ENCODE measurements at places on chromosomes 6 and 20. TPM values are rescaled to one million over a fixed set of nuclear protein-coding genes. Genes with fewer than 3 reads are reported as not detected.

- DNase-seq: no peak
These were observed 129.5 kb downstream of the FOXC1 start for GRCh38 chr6:1739220-1739619.

- DNase-seq: no peak
These were observed 263.4 kb downstream of the ARHGAP18 start for GRCh38 chr6:129446272-129447197.

DNA sequence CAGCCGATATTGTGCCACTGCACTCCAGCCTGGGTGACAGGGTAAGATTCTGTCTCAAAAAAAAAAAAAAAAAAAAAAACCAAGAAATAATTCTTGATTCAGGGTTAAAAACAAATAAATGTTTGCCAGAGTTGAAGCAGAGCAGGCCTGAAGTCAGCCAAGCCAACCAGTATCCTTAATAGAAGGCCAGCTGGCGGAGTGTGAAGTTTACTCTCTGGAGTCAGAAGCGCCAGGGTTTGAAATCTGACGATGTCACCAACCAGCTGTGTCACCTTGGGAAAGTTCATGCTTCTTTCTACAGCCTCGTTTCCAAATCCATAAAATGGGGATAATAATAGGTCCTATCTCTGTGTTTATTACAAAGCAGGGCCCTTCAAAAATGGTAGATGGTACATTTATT is 73.0 kb upstream of the ENPP5 start:
- DNase-seq: no peak

The SLC13A3 gene
- 3.1 TPM for polyA plus RNA-seq

DNA sequence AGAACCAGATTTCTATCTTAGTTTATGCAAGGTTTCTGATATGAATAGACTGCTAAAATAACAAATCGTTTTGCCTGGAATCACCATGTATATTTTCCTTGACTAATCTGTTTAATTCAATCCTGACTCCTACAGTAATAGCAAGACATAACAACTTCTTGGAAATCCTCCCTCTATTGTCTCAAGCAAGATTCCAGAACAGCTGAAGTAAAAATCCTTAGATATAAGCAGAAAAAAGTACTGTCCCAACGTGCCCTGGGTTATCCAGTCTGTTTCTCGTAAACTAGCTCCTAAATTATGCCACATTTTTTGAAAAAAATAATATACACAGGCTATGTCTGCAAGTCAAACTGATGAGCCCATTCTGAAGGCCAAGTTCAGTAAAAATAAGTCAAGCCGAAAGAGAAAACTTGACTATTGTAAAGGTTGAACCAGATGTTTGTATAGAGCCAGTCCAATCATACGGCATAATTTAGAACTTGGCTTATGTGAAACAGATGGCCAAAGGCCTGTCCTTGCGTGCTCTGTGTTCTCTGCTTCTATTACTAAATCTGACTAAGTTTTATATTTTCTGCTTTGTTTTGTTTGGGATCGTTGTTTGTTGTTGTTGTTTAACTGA is 341.6 kb upstream of the NRSN1 start:
- peak; percentile 21 for DNase-seq

- no peak for DNase-seq
These were observed 36.3 kb upstream of the ADGRG6 start for GRCh38 chr6:142265476-142265875.

GRCh38 chr6:11362564-11362963 is 130.1 kb upstream of the NEDD9 start:
- no peak for DNase-seq

DNA sequence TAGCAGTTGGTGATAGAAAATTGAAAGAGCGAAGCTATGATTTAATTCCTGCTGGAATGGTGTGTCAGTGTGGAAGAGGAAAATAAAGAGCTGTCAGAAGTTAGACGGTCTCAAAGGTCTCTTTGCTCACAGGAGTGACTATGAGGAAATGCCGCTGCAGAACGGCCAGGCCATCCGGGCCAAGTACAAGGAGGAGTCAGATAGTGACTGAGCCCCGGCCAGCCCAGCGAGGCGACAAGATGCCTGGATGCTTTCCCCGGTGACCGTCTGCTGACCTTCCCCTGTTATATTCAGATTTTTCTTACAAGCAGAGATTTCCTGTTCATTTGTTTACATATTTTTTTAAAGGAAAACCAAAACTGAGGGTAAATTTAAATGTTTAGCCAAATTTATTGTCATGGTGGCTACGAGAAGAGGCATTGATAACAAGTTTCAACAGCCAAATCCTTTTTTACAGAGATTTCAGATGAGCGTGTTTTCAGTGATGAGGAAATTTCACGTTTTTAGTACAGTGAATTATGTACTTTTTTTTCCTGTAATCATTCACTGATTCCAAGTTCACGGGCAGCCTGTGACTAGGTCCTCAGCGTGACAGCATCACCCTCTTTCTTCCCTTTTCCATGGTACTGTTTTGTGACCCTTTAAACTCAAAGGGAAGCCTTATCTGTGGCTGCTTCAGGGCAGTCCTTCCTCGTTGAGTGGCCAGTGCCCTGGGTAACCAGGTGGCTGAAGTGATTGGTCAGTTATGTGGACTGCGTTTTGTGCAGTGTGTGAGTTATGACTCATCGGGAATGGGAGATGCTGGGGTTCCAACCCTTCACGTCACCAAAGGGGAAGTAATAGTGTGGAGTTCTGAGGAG is 12.6 kb downstream of the DYNLT1 start:
- DNase-seq: peak; percentile 60

DNA sequence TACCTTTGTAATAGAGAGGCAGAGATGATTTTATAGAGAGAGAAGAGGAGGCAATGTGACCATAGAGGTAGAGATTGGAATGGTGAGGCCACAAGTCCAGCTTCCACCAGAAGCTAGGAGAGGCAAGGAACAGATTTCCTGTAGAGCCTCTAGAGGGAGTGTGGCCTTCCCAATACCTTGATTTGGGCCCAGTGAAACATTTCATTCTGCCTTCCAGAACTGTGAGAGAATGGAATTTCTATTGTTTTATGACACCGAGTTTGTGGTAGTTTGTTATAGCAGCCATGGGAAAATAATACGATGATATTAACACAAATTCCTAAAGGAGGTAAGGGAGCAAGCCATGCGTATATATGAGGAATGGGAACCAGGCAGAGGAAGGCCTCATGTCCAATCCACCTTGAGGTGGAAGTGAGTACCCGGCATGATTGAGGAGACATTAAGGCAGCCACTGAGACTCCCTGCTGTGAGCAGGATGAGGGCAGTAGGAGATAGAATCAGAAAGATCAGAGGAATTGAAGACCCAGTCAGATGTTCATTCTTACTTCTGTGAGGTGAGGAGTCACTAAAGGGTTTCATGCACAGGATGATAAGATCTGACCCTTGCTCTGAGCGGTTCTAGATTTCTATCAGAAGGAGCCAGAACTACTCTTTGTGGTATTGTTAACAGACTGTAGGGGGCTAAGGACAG is 636.3 kb upstream of the IMPG1 start:
- no peak for DNase-seq

- peak; percentile 75 for DNase-seq
These were observed 12.9 kb downstream of the PARD6B start for GRCh38 chr20:50744143-50744792.

DNA sequence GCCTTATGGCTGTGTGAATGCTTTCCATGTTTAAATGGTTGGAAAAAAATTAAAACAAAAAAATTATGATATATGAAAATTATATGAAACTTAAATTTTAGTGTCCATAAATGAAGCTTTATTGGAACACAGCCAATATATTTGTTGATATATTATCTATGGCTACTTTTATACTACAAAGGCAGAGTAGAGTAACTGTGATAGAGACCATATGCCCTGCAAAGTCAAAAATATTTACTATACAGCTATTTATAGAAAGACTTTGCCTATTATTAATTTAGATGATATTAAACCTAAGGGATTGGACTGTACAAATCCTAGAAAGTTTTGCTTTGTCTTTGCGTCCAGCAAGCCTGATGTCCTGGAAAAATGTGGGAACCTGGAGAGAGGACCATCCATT is 518.3 kb upstream of the JAG1 start:
- no peak for DNase-seq

GRCh38 chr6:77456531-77457248 is 6.6 kb downstream of the HTR1B start:
- DNase-seq: no peak

DNA sequence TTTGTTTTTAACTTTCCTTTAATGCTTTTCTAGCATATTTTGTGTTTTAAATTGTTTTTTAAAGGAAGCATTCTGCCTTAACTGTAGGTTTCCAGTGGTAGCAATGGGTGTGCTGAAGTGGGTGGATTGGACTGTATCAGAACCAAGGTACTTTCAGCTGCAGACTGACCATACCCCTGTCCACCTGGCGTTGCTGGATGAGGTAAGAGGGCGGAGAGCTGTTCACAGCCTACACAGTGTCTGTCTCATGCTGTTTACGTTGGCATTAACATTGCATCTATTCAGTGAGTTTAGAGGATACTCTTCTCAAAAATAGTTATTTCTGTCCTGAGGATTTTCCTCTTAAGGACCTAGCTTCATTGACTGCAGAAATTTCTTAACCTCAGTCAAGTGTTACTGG is 11.9 kb downstream of the NELFCD start:
- DNase-seq: no peak

- no peak for DNase-seq
These were observed 215.9 kb upstream of the TCF21 start for GRCh38 chr6:133673056-133673455.

- no peak for DNase-seq
These were observed 123.6 kb downstream of the LCA5 start for GRCh38 chr6:79413562-79414002.

The COL12A1 gene
- 256 TPM for polyA plus RNA-seq

DNA sequence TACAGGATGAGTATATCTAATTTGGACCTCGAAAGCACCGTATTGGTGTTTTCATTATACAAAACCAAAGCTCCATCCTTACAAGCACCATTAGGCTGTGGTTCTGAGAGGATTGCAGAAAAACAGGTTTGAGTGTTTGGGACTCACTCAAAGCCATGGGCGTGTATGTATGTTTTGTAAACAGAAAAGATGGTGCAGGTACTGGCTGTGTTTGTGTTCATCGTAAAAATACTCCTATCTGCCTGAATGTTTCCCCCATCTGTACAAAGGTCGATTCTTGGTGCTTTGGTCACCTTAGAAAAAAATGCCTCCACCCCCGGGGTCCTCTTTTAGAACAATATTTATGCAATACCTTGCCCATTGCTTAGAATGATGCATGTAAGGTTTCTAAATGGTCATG is 286.6 kb downstream of the TSHZ2 start:
- no peak for DNase-seq

The SNAI1 gene
- 11.9 TPM for polyA plus RNA-seq

GRCh38 chr6:138493413-138493812 is 5.9 kb downstream of the NHSL1 start:
- peak; percentile 63 for DNase-seq

DNA sequence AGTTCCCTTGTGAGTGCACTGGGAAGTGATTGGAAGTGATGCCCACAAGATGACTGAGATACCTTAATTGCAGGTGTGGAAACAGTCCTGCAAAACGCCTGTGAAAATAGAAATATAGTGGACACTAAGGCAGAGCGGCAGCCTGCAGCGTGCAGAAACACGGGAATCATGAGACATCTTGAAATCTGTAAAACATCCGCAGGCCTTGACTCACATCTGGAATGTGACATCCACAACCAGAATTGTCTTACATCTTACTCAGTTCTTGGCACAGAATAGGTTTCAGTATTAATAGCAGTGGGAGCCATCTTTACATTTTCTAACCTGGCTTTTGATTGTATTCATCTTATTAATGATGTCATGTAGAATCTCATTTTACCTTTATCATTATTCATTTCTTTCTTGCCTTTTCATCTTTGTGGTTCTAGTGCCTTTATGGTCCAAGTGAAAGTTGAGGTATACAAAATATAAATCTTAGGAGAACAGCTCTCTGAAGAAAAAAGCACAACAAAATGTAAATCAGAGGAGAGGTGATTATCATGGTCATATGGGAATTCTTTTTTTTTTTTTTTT is 44.6 kb downstream of the CDYL start:
- no peak for DNase-seq

- DNase-seq: peak; percentile 3
These were observed 125.0 kb downstream of the CBLN4 start for GRCh38 chr20:55880361-55880760.

The ZSCAN23 gene
- polyA plus RNA-seq: 6.7 TPM

GRCh38 chr20:50735813-50736212 is 4.4 kb downstream of the PARD6B start:
- DNase-seq: no peak

- DNase-seq: no peak
These were observed 64.8 kb downstream of the CARMIL1 start for GRCh38 chr6:25343984-25344383.

GRCh38 chr6:4374216-4374615 is 238.8 kb upstream of the ECI2 start:
- DNase-seq: no peak

DNA sequence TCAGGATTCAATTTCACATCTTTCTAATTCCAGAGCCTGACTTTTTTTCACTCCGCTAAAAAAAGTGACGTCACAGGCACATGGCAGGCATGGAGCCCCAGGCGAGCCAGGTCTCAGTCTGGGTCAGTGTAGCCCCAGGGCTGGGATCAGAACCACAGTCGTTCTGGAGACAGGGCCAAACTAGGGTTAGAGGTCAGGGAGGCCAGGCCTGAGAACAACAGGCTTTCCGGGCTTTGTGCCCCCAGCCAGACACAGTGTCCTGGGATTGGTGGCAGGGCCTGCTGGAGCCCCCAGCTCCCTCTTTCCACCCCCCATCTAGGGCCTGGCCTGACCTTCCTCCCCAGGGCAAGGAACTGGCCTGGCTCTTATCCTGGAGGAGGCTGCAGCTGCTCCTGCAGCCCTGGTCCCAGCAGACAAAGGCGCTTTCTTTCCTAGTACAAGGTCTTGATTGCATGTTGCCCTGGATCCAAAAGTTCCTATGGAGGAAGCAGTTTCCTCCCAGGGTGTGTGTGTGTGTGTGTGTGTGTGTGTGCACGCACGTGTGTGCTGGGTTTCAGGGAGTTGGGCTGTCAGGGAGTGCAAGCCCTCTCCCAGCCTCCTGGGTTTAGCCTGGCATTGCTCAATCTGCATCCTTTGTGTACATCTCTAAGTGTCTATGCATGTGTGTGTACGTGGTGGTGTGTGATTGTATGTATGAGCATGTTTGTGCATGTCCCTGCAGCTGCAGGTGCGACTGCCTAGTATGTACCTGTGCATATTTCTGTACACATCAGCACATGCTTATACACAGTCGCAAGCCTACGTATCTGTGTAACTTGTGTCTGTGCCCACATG is 26.5 kb upstream of the EMILIN3 start:
- DNase-seq: peak; percentile 76

GRCh38 chr6:13355043-13355945 is 27.0 kb upstream of the TBC1D7 start:
- DNase-seq: no peak

GRCh38 chr6:107820338-107821261 is 3.5 kb downstream of the SCML4 start:
- no peak for DNase-seq
